ENCODE measurements at places on chromosomes 12 and 14.

DNA sequence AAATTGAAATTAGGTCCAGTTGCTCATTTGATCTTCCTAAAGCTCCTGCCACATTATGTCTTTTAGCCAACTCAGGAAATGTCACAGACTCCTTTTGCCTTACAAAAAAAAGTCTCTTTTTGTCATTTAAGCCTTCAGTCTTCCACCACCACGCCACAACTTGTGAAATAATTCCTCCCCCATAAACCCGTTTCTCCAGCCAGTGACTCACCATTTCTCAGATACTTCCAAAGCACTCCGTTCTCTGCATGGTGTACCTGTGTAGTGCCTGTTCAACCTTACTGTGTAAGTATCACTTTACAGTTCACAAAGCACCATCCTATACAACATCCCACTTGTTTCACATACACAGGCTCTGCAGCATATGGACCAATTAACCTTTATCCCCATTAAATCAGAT lies 139.5 kb upstream of the AEBP2 start:
- no peak for DNase-seq

GRCh38 chr14:86020841-86021240 lies 490.9 kb downstream of the FLRT2 start:
- DNase-seq: no peak

- DNase-seq: no peak
Observed at GRCh38 chr12:69061574-69061973, 128.6 kb upstream of the CPM start.

DNA sequence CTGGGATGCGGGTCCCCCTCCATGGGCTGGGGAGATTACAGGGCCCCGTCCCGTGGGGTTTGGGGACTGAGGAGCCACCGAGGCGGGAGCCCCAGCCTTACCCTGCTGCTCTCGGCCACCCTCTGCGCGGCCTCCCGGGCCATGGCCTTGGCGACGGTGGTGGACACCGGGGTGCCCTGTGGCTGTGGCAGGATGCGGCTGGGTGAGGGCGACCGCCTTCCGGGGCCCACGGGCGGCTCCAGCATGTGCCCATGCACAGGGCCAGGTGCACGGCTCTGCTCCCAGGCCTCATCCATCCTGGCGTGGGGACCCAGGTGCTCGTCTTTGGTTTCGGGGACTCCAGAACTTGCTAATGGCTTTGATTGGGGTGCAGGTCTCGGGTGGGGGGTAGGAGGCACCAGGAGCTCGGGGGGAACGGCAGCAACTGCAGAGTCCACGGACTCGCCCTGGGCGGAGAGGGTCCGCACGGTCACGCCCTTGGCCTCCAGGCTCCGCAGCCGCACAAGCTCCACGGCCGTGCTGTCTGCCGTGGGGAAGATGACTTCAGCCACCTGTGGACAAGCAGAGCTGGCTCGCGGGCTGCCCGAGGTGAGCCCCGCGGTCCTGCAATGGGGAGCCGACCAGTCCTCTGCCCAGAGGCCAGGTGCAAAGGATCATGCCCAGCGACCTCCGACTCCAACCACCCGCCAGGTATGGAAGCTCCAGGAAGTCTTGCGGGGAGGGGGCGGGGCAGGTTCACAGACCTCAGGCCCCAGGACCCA lies 99.2 kb downstream of the PIWIL1 start:
- DNase-seq: no peak

DNA sequence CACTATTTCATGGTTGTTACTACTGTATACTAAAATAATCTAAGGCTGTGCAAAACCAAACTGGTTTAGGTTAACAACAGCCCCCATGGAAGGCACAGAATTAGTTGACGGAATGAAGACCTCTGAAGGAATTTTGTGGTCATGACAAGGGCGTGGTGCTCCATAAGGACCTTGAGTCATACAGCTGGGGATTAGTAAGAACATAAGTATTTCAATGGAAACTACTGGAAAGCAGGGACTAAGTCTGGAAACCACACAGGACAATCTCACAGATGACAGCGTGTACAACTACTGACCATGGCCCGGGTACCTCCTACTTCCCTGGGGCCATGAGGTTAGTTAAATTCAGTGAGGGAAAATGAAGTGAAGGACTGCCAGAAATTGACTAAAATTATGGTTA lies 98.5 kb upstream of the PLEKHA5 start:
- DNase-seq: no peak

DNA sequence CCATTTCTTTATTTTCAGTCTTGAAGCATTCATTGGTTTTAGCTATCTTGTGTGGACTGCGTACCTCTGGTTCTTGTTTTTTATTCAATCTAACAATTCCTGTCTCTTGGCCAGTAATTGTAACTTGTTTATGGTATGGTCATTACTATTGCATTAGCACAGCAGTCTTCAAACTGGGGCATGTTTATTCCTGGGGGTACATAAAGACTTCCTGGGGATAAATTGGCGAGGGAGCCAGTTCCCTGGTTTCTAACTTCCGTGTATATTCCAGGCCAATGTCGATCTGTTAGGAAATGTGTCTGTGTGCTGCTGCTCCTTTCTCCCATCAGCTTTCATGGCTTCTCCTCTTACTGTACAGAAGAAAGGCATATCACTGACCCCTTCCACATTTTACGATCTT lies 13.7 kb upstream of the EVL start:
- DNase-seq: no peak

DNA sequence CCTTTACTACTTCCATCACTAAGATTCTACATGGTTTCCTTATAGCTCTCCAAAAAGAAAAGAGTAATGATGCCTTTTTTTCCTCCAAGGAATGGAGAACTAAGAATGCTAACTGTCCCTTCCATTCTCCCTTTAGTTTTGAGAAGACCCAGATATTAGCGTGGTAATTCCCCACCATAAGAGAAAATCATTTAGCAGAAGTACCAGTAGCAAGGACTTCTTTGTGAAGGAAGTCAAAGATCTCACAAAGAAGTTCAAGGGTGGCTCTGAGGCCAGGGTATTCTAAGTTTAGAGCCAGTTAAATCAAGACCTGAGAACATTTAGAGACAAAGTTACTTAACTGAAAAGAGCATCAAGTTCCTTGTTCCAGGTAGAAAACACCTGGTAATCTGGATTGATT lies 7.3 kb downstream of the USP15 start:
- no peak for DNase-seq

GRCh38 chr14:24132061-24132685 lies 1.7 kb downstream of the FITM1 start:
- DNase-seq: no peak

- DNase-seq: no peak
Observed at GRCh38 chr12:57781801-57782200, 786 bp upstream of the TSFM start.

- DNase-seq: no peak
Observed at GRCh38 chr12:1351926-1352325, 242.5 kb downstream of the FBXL14 start.

- DNase-seq: no peak
Observed at GRCh38 chr14:94632305-94632590, 20.1 kb downstream of the SERPINA3 start.

GRCh38 chr12:97026901-97027300 lies 119.8 kb downstream of the NEDD1 start:
- no peak for DNase-seq
